Stimulated activated CD4-positive, alpha-beta T cell treated with anti-CD3 and anti-CD28 coated beads, Interleukin-12 subunit alpha, Interleukin-12 subunit beta, amount 100 ng/mL, for 4 hours (primary cell): ENCODE measurements at places on chromosomes 6 and 20.

DNA sequence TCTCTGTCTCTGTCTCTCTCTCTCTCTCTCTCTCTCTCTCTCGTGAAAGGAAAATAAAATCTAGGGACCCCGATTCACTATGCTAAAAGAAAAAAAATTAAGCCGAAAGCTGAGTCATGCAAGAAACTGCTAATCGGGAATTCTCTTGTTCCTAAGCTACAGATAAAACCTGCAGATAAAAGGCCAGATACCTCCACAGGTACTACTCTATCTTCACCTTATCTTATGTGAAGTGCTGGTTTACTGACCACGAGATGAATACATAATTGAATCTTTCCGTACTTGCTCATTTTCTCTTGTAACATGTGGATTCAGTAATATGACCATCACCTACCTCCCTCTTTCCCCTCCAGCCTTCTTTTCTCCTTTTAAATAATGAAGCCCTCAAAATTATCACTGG is 120.5 kb downstream of the RFX6 start:
- DNase-seq: no peak

DNA sequence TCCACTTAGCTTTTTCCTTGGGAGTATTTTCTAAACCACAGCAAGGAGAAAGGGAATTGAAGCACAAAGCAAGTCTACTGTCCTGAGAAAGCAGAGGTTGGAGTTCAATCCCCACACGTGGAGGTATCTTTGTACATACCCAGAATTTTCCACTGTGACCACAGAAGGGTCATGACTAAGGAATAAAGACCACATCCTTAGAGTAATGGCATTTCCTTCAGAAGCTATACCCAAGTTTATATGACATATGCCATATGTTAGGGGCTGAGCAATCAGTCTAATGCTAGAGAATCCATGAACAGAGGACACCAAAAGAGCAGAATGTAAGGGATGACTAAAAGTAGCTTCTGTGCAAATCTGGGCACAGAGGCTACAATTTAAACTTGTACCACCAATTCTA is 46.4 kb downstream of the ATG5 start:
- DNase-seq: no peak

- no peak for DNase-seq
These were observed 14.7 kb downstream of the DPPA5 start for GRCh38 chr6:73339340-73339739.

GRCh38 chr6:161393839-161394364 is 120.0 kb upstream of the AGPAT4 start:
- DNase-seq: peak; percentile 16

- DNase-seq: no peak
These were observed 87.8 kb downstream of the PLCB4 start for GRCh38 chr20:9156529-9157280.

GRCh38 chr6:12490351-12490903 is 200.3 kb downstream of the EDN1 start:
- DNase-seq: no peak

- no peak for DNase-seq
These were observed 8.3 kb upstream of the CEP85L start for GRCh38 chr6:118659513-118660217.

GRCh38 chr6:151589667-151590066 is 95.8 kb downstream of the CCDC170 start:
- no peak for DNase-seq

DNA sequence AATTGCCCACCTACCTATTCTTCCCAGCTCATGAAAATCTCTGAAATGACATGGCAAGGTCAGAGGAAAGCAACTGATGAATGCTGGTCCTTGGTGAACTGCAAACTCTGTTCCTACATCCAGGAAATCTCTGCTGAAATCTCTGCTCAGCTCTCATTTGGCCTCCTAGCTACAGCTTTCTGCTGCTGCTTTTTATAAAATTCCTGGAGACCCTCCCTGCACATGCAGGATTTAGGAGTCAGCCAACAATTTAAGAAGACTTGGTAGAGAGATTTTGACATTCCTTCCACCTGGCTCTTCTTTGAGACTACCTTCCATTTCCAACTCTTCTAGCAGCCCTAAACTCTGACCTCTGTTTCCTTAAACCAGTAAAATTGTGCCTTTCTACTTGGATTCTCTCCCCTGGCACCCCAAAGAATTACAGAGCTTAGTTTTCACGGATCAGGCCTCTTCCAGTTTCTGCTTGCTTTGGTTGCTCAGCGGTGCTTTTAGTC is 55.5 kb downstream of the PDE7B start:
- DNase-seq: no peak

- no peak for DNase-seq
These were observed 109.5 kb upstream of the HSF2 start for GRCh38 chr6:122289762-122290539.

GRCh38 chr6:149306967-149307366 is 10.5 kb upstream of the TAB2 start:
- no peak for DNase-seq

DNA sequence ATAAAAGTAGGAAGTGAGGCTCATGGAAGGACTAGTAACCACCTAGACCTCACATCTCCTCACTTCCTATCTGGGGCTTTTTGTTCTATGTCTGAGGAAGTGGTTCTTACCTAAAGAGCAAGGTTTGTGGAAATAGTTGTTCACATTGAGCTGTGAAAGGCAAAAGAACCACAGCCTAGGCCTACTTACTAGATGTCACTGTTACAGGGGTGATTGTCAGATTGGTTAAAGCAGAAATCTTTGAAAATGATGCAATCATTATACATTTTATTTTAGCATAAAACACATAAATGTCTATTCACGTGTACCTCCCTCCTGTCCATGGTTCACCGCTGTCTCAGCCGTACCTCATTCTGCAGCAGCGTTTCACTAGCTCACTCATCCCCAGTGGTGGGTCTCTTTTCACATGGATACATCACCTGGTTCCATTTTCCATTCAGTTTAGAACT is 268.8 kb downstream of the TMEM242 start:
- DNase-seq: no peak

DNA sequence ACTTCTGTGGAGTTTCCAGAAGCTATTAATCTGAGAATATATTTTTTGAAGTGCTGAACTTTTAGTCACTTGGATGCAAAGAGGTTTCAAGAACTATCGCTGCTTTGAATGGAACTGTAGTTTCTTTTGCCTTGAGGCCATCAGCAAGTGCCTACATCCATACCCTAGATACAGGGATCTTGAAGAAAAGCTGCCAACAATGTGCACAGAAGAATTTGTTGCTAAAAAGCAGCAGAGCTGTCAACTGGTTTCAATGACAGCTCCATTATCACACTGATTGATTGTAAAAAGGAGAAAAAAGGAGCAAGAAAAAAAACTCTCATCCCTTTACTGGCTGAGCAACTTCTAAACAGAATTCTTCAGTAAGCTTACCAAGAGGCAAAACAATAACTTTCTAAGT is 251.0 kb upstream of the NRSN1 start:
- no peak for DNase-seq

DNA sequence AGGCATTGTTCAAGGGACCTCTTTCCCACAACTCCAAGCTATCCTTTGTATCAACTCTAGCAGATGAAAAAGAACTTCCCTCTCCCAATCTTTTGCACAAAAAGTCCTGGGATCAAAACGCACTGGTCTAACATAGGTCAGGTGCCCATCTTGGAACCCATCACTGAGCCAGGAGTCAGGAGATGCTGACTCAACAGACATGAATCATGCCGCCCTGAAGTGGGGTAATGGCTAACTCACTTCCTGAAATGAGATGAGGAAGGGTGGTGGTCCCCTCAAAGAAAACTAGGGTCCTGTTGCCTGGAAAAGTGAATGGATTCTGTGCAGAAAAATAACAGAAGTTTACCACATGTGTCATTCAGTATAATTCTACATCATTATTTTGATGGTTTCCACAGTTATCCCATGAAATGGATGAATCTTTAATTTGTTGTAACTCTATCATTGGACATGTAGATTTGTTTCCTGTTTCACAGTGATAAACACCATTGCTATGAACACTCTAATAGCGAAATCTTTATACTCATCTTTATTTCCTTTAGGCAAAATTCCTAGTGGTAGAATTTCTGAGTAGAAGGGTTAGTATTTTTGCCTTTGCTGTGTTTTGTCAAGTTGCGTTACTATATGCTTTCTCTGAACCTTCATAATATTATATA is 151.3 kb downstream of the SLC16A10 start:
- DNase-seq: no peak

- DNase-seq: no peak
These were observed 67.9 kb downstream of the TRMT11 start for GRCh38 chr6:126054258-126054702.

DNA sequence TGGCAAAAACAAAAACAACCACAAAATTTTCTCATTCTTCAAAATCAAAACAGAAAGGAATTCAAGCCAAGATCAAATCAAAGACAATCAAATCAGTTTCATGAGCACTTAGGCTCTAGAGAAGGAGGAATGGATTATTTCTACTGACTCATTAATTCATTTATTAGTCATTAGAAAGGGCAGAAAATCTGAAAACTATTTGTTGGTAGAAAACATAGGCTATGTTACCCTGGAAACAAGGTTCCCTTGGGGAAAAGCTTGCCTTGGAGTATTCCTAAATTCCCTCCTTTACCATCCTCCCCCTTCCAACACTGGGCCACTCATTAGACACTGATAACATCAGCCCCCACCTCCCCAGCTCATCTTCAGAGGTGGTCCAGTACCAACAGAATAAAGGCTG is 17.5 kb downstream of the KIF16B start:
- DNase-seq: no peak

GRCh38 chr20:59579404-59580145 is 24.8 kb upstream of the PHACTR3 start:
- no peak for DNase-seq

DNA sequence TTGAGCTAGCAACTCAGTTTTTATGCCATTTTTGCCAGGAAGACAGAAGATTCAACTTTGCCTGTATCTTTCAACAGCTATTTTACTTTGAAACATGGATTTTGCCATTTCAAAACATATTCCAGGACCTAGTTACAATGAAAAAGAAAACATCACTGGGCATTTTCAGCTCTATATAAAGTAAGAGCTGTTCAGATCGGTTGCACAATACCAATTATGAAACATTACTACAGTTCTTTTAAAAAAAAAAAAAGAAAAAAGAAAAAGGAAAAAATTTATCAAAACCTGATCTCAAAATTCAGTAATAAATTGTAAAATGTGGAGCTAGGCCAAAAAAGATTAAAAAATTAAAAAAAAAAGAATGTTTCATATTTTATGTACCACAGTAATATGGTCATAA is 15.6 kb downstream of the BCLAF1 start:
- no peak for DNase-seq

GRCh38 chr6:91879386-91879995 is 1292.6 kb upstream of the MAP3K7 start:
- no peak for DNase-seq

DNA sequence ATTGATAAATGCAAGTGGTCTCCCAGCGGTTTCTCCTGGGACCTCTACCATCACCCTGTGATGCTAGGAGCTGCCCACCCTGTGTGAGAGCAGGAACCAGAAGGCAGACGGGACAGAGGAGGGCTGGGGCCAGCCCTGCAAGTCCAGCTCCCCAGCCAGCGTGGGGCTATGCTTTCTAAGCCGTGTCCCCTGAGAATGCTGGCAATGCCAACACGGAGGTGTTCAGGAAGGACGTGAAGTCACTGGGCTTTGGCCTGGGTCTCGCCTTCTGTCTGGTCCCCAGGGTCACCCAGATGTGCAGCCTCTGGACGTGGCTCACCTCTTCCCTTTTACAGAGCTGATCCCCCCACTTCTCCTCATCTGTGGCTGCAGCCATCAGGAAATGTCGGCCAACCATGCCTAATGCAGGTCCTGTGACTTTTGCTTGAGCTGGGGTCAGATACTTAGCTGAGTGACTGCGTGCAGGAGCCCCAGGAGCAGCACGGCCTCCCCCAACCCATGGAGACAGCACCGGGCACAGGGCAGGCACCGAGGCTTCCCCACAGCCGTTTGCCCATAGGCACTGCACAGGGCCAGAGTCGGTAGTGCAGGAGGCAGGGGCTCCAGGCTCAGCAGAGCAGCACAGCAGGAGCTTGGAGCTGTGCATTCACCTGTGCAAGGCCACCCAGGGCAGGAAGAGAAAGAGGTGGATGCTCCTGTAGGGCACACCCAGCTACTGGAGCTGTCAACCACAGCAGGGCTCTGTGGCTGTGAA is 66.2 kb downstream of the GNAS-AS1 start:
- DNase-seq: no peak

GRCh38 chr6:162798546-162799266 is 70.9 kb downstream of the PACRG start:
- no peak for DNase-seq

DNA sequence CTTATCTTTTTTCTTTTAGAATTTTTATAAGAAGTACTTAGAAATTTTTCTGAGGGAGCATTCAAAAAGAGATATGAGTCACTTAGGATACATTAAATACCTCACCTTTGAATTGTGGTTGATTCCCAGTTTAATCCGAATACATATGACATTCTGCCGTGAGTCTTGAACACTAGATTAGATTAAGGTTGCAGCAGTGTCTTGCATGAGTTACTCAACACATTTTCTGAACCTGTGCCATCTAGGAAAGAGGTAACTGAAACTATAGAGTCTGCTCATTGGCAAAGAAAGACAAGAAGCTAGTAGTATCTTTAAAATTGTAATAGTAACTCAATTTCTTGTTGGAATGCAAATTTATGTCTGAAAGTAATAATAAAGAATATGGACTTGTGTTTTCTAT is 14.9 kb downstream of the PEX3 start:
- DNase-seq: no peak

DNA sequence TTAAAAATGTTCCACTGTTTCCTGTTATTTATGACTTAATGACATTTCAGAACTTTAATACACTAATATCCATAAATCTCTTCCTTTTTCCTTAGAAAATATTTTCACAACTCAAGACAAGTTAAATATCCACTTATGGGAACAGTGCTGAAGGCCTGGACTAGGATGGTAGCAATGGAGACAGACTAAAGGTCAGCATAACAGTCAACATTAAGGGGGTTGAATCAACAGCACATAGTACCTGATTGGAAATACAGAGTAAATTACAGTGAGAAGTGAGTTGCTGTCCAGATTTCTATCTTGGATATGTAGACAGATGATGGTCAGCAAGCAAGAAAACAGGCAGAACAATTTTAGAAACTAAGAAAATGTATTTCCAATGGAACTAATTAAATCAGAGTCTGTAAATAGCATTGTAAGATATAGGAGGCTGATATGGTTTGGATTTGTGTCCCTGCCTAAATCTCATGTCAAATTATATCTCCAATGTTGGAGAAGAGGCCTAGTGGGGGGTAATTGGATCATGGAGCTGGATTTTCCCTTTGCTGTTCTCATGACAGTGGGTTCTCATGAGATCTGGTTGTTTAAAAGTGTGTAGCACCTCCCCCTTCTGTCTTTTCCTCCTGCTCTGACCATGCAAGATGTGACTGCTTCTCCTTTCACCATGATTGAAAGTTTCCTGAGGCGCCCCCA is 682.7 kb downstream of the MAFB start:
- no peak for DNase-seq
